Umbilical cord (tissue), 2 donors: ENCODE measurements at places on chromosomes 7 and 10.

- DNase-seq = no peak
Observed at GRCh38 chr10:28505359-28505959, 27.5 kb upstream of the WAC start.

DNA sequence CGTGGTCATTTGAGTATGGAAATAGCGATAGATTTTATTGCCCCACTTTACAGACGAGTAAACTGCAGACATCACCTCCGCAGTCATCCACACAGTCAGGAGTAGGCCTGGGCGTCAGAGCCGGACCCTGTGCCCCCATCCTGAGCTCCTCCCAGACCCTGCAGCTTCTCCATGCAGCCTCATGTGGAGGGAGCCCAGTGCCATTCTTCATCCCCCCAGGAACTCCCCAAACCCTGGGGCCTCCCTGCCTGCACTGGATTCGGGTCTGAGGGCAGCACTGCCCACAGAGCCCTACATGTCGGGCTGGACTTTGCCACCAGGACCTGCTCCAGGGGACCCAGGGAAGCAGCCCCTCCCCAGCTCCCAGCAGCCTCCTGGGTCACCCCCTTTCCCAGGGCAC, 100.8 kb downstream of the MKI67 start:
- no peak for DNase-seq

DNA sequence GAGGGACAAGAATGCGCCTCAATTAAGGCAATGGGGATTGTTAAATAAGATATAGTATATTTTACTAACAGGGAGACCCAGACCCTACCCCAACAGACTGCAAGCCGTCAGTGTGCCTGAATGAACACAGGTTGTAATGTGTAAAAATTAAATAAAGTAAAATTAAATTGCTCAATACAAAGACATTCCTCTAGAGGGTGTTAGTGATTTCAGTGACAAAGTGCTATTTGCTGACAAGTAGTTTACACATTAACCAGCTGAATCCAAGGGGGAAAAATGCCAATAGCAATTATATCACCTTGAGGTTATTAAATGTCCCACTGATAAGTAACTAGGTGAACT, 110.5 kb downstream of the EBF3 start:
- no peak for DNase-seq

DNA sequence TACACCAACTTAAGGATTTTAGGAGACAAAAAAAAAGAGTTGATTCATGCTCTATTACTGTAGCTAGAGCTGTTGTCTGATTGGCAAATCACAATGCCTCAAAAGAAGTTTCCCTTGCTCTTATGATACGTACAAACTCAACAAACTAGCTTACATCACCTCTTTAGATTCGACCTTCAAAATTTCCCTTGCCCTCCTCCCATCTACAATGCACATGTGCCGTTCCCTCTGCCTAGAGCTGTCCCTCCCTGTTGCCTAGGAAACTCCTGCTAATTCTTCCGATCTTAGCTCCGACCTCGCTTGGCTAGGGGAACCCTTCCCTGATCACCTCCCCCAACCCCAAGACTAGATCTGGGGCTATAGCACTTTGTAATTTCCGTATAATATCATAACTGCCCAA, 55.4 kb downstream of the MAP3K8 start:
- DNase-seq = no peak

- no peak for DNase-seq
Observed at GRCh38 chr7:90957883-90958282, 306.4 kb upstream of the FZD1 start.

DNA sequence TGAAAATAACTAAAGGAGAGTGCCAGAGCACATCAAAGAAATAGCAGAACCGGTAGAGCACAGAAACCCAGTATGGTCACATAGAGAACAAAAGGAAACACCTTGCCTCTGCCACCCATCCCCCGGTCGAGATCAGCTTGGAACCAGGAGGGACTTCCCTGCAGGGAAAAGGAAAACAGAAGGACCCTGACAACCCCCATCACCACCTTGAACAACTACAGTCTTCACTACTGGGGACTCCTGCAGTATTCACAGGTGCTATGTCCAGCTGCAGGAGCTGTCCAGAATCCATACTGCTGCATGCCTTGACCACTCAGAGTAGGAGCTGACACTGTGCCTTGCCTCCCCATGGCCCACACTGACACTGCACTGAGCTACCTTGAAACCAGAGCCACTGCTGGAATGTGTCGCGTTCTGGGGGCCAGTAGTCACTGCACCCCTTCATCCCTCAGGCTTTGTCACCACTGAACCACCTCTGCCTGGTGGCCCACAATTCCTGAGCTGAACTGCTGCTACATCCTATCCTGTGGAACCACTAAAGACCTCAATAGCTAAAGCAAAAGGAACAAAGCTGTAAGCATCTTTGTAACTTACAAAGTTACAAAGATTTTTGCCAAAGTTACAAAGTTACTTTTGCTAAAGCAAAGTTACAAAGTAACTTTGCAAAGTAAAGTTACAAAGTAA, 66.8 kb downstream of the TRIL start:
- no peak for DNase-seq

- peak; percentile 77 for DNase-seq
Observed at GRCh38 chr7:92740700-92741126, 95.7 kb downstream of the CDK6 start.

DNA sequence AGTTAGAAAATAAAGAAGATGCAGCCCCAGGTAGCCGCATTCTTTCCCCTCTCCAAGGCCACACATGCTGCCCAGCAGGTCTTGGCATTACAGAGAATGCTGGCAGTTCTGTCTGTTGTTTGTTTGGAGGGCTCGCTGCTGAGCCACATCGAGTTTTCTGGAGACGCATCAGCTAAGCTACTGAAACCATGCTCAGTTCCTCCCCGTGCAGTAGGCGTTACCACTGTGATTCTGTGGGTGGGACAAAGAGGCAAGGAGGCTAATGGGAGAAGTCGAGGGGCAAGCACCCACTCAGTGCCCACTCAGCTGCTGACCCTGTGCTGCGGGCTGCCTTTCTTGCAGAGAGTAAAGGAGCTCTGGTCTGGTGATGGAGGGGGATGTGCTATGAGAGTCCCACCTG, 15.5 kb upstream of the GTPBP4 start:
- no peak for DNase-seq

DNA sequence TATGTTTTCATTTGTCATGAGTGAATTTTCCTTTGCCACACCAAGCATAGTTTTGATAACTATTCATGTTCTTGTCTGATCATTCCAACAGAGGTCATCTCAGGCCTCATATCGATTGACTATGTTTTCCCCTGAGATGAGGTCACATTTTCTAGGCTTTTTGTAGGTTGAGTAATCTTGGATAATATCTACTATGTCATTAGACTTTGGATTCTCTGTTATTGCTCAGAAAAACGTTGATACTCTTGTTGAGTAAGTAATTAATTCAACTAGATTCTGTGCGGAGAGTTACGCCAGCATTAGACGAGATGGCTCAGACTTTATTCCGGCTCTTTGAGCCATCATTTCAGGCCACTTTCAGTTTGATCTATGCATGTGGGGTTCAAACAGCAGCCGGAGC, 57.7 kb downstream of the KLF6 start:
- DNase-seq = no peak

GRCh38 chr7:43300121-43300520, 187.7 kb downstream of the HECW1 start:
- no peak for DNase-seq

DNA sequence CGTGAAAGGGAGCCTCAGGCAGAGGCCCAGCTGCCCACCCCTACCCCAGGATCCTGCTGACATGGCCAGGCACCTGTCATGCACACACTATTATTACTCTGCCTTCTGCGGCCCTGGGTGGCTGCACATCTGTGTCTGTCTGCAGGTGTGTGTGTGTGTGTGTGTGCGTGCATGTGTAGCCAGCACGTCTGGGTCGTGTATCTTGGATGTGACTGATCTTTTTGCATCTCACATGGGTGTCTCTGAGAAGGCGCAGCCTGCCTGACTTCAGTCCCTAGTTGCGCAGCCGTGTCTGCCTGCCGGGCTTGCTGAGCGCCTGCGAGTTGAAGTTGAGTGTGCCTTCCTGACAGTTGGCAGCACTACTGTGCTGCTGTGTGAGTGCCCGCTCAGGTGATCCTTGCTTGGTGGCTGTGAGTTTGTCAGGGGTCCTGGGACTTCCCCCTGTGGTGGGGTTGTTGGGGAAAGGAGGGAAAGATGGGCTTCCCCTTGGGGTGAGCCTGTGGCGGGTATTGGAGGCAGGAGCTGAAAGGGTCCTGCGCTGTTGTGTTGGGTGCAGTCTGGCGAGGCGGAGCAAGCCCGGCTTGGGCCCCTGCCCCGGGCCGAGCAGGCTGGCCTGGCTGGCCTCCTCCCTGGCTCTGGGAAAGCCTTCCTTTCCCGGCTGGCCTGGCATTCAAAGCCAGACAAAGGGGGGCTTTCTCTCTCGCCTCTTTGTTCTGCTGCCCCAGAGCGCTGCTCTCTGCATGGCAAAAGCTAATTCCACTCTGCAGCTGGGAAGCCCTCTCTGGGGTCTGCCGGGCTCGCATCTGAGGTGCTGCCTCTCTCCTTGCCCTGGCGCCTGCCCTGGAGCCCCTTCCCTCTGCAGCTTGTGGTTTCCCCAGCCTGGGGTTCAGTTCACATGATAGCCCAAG, 4.9 kb downstream of the TRIM8 start:
- no peak for DNase-seq

DNA sequence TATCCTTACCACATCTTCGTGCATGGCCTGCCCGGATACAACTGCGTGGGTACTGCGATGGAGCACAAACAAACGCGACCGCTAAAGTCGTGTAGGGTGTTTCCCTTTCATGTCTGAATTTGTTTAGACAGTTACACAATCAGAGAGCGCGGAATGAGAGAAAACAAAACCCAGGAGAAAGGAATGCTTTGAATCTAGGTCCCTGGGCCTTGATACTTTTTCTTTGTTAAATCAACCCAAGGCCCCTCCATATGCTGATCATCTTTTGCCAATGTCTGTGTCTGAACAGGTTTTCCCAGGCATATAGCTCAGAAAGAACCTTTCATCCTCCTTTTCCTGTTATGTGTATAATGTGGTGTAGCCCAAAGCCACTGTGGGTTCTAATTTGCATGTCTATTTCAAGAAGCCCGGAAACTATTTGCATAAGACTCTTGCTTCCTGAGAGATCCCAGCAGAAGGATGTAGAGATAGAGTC, 145.8 kb downstream of the FRMD4A start:
- no peak for DNase-seq

DNA sequence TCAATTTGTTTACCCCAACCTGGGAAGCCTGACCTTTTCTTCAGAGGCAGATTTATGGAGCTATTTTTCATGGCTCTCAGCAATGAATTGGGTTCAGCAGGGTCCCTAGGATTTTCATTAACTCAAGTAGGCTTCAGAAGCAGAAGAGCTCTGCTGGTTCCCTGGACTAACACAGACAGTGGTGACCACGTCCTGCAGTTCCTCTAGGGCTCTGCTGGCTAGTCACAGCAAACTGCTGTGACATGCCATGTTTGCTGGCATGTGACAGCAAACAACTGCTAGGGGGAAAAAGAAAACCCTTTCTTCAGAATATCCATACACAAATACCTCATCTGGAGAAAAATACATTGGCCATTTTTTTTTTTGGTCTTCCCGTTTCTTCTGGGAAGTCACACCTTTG, 13.2 kb downstream of the BAMBI start:
- DNase-seq = no peak

- no peak for DNase-seq
Observed at GRCh38 chr7:117010375-117011133, 57.3 kb downstream of the ST7 start.

DNA sequence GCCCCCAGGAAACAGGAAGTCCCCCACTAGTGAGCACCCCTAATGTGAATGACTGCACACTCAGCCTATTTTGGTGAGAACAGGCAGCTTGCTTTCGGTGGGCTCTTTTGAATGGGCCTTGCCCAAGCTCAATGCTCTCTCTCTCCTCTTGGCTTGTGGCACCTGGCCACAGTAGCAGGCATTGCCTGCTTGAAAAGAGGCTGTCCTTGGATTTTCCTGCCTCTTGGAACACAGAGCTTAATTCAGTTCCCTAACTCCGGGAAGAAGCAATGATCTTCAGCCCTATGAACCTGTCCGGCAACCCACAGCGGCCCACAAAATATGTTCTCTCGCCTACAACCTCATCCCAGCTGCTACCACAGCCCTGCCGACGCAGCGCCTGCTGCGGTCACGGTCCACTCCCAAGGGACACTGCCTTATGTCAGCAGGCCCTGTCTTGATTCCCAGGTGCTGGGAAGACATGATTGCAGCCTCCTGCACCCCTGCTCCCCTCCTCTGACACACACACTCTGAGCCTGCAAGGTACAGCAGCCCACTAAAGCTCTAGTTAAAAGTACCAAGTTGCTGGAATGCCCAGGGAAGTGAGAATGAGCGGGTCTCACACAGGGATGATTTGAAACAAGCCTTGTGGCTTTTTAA, 715.5 kb upstream of the GALNT17 start:
- no peak for DNase-seq

- peak; percentile 87 for DNase-seq
Observed at GRCh38 chr7:16347827-16348192, 73.5 kb downstream of the CRPPA start.

- no peak for DNase-seq
Observed at GRCh38 chr10:49107111-49107886, 8.0 kb downstream of the VSTM4 start.

- peak; percentile 53 for DNase-seq
Observed at GRCh38 chr7:84021292-84021908, 173.2 kb downstream of the SEMA3A start.
